ENCODE measurements at places on chromosomes 1 and 21.
A peak's percentile ranks its signal among the peaks of the same experiment; 100 is the strongest.

- no peaks in the 10 kb centered on the region for H3K27me3 ChIP-seq
- peaks cover 5% of the 10 kb centered on the region for H3K4me1 ChIP-seq
- no peak overlapping the region for H3K27ac ChIP-seq
- DNase-seq, result no peak
These were observed 92.3 kb upstream of the NFIA start for GRCh38 chr1:60989749-60990713.

- peak overlapping the region; percentile 80 for H3K4me3 ChIP-seq
- peaks cover 9% of the 10 kb centered on the region for H3K36me3 ChIP-seq
- peak overlapping the region; percentile 90 for H3K27ac ChIP-seq
- peaks cover 6% of the 10 kb centered on the region for H3K4me1 ChIP-seq
These were observed 546 bp downstream of the SKI start for GRCh38 chr1:2228694-2229036.

DNA sequence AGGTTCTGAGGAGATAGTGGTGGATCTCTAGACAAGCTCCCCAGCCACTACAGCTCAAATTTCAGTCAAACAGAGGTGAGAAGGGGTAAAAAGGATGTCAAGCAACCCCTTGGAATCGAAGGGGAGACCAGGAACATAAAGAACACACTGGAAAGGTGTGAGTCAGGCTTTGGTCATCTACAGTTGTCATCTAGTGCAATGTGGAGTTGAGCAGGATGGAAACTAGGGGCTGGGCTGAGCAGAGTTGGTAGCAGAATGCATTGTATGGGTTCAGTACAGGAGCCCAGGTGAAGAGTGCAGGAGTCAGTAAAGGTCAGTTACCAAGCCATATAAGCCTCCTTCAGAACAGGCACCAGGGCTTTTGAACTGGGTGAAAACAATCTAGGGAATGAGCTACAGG, 52.7 kb upstream of the VAV3 start:
- H3K4me3 ChIP-seq, result no peak overlapping the region
- peaks cover 14% of the 10 kb centered on the region for H3K4me1 ChIP-seq
- peak overlapping the region; percentile 64 for H3K27ac ChIP-seq

- H3K36me3 ChIP-seq, result peaks cover 14% of the 10 kb centered on the region
- H3K4me1 ChIP-seq, result peaks cover 15% of the 10 kb centered on the region
- no peaks in the 10 kb centered on the region for H3K27me3 ChIP-seq
- no peak overlapping the region for H3K4me3 ChIP-seq
- DNase-seq, result no peak
- no peak overlapping the region for H3K27ac ChIP-seq
These were observed 78.9 kb upstream of the LBR start for GRCh38 chr1:225506727-225507126.

- H3K4me3 ChIP-seq, result no peak overlapping the region
- peaks cover 54% of the 10 kb centered on the region for H3K36me3 ChIP-seq
- DNase-seq, result no peak
- peaks cover 6% of the 10 kb centered on the region for H3K4me1 ChIP-seq
These were observed 3.9 kb upstream of the SLC27A3 start for GRCh38 chr1:153771261-153771660.

GRCh38 chr21:42674351-42674940, 21.0 kb downstream of the PDE9A start:
- H3K36me3 ChIP-seq, result no peaks in the 10 kb centered on the region
- H3K4me3 ChIP-seq, result no peak overlapping the region
- DNase-seq, result no peak
- H3K27ac ChIP-seq, result no peak overlapping the region
- peaks cover 29% of the 10 kb centered on the region for H3K4me1 ChIP-seq

DNA sequence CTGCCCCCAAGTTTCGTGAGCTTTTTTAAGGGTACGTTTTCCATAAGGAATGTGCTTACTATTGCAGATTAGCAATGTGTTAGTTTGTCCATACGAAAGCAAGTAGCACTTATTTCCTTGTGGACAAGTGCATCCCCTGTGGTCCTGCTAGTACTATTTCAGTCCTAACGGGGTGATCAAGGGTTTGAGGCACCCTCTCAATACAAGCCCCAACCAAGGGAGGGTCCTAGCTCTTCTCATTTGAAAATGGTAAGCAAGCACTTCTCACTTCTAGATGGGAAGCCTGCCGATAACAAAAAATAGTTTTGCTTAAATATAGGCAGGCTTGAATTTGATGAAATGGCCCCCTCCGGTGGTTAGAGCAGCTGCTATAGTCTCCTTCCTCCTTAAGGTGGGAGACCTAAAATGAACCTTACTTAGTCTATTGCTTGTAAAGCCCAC, 64.0 kb upstream of the HMCN1 start:
- no peak overlapping the region for H3K27ac ChIP-seq
- DNase-seq, result no peak
- H3K27me3 ChIP-seq, result no peaks in the 10 kb centered on the region
- no peak overlapping the region for H3K4me3 ChIP-seq
- no peaks in the 10 kb centered on the region for H3K36me3 ChIP-seq

DNA sequence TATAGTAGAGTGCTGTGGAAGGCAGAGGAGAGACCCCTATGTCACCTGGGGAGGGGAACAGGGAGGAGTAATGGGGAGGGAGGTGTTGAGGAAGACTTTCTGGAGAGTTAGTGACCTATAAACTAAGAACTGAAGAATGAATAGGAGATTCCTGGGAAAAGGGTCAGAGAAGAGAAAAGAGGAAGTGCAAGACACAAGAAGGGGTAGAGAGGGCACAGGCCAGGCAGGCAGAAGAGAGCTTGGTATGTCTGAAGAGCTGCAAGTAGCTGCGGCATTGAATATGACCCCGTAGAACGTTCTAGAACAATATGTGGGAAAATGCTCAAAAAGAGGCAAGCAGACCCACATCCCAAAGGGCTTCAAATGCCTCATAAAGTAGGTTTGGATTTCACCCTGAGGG, 361.2 kb downstream of the PRDM2 start:
- H3K4me1 ChIP-seq, result peaks cover 8% of the 10 kb centered on the region
- no peak for DNase-seq
- H3K4me3 ChIP-seq, result no peak overlapping the region

- H3K4me3 ChIP-seq, result no peak overlapping the region
- no peak overlapping the region for H3K27ac ChIP-seq
- no peaks in the 10 kb centered on the region for H3K36me3 ChIP-seq
- DNase-seq, result no peak
- H3K27me3 ChIP-seq, result no peaks in the 10 kb centered on the region
- no peaks in the 10 kb centered on the region for H3K4me1 ChIP-seq
These were observed 36.6 kb upstream of the PLA2G5 start for GRCh38 chr1:20033420-20033819.

DNA sequence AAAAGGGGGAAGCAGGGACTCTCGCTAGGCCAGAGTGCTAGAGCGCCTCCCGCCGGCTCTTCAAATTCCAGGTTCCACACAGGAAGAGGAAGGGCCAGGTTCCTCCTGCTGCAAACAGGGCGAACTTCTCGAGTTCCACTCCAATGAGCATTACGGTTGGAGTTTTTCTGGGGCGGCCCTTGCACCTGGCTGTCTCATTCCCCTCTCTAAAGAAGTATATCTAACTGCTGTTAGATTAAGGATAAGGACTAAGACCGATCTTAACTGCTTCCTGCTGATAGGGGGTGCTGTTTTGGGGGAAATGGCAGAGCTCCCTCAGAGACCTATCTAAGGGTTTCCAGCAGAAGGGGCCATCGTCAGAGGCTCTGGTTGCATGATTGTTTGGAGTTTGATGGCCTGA, 138.0 kb downstream of the RABGAP1L start:
- no peak for DNase-seq
- no peaks in the 10 kb centered on the region for H3K4me1 ChIP-seq
- no peak overlapping the region for H3K4me3 ChIP-seq
- no peaks in the 10 kb centered on the region for H3K27me3 ChIP-seq
- no peaks in the 10 kb centered on the region for H3K36me3 ChIP-seq
- no peak overlapping the region for H3K27ac ChIP-seq

All from RWPE2 (cell line).